ENCODE measurements at places on chromosomes 11 and 22.

DNA sequence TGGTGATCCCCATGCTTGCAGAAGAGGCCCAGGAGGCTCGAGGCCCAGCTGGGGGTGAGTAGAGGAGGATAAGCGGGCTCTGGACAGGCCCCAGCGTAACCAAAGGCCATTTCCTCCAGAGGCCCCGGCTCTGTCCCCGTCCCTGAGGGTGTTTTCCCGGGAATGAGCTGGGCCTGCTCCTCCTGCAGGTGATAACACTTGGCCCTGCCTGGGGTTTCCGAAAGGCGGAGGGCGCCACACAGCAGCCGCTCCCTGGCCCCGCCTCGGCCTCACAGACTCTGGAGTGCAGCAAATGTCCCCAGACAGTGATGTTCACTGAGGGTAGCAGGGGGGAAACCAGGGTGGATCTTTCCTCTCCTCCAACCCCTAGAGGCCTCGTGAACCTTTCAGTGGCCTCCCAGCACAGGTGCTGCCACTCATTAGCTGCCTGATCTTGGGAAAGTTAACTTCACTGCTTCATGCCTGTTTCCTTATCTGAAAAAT is 10.5 kb upstream of the MGAT3 start:
- no peak for DNase-seq

GRCh38 chr11:93652161-93652597 is 9.3 kb upstream of the CEP295 start:
- peak; percentile 68 for DNase-seq

DNA sequence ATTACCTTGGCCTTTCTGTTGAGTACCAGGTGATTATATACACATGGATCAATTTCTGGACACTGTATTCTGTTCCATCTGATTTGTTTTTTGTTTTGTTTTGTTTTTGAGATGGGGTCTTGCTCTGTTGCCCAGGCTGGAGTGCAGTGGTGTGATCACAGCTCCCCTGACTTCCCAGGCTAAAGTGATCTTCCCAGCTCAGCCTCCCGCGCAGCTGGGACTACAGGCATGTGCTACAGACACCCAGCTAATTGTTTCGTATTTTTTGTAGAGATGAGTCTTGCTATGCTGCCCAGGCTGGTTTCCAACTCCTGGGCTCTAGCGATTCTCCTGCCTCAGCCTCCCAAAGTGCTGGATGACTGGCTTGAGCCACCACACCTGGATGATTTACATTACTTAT is 19.0 kb downstream of the TCIRG1 start:
- no peak for DNase-seq

GRCh38 chr11:11969380-11970215 is 38.8 kb downstream of the DKK3 start:
- DNase-seq, result no peak

GRCh38 chr11:66386171-66387069 is 14.9 kb upstream of the SLC29A2 start:
- DNase-seq, result peak; percentile 70

DNA sequence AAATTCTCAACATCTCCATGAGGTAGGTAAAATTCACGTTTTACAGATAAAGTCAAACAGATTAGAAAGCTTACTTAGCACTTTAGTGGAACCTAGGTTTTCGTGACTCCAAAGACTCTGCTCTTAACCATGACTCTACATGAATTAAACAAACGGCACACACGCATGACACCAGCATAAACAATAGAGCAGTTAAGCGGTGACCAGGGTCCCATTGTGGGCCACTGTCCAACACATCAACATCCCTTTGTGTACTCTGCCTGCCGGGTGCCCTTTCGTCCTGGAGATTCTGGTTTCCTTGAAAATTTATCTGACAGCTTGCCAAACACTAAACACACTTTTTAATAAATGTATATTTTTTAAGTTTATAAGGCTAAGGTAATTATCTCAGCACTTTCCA is 941.7 kb downstream of the OPCML start:
- DNase-seq, result no peak

GRCh38 chr11:32033067-32033466 is 57.8 kb upstream of the RCN1 start:
- DNase-seq, result no peak

DNA sequence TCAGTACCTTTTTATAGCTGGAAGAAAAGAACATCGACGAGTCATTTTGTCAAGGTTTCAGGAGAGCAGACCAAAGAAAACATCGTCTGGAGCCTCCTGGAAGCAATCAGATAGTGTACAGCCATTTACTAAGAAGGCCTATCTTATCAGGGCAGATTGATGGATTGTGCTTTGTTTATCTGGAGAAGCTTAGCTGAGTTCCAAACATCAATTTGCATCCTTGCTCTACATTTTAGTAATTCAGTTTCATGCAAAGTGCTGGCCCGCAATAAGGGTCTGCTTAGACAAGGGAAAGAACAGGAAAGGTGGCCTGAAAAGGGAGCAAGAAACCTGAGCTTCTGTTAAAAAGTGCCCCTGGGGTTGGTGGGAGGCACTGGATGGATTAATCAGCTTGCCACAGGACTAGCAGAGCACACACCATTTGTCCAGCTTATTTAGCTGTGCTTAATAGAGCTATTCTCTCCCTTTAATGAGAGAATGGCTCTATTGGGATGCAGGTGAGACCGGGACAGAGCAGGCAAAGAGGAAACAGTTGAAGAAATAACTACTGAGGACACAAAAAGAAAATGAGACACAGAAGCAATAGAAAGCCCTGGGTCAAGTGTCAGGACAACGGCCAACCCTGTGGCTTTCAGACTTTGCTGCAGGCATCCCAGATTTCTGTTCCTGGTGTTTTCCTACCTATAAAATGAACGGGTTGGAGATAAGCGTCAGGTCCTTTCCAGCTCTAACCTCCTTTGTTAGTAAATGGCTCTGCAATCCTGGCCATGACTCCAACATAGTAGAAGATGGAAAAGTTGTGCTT is 122.1 kb upstream of the TTC12 start:
- no peak for DNase-seq

DNA sequence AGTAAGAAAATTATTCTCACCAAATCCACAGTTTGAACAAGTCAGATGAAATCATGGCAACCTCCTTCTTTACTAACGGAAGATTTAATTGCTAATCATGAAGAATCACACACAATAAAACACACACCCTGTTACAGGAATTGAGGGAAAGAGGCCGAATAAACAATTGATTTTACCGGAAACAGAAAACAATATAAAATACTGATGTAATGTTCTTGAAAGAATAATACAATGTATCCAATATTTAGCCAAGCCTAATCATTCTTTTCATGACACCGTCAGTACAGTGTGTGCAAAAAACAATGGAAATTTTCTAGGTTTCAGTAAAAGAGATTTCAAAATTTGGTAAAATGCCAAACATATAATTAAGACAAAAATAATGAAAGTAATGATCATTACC is 23.4 kb downstream of the ASRGL1 start:
- DNase-seq, result no peak
